ENCODE measurements at places on chromosomes 5 and 9. TPM values are rescaled to one million over a fixed set of nuclear protein-coding genes. Genes with fewer than 3 reads are reported as not detected.

DNA sequence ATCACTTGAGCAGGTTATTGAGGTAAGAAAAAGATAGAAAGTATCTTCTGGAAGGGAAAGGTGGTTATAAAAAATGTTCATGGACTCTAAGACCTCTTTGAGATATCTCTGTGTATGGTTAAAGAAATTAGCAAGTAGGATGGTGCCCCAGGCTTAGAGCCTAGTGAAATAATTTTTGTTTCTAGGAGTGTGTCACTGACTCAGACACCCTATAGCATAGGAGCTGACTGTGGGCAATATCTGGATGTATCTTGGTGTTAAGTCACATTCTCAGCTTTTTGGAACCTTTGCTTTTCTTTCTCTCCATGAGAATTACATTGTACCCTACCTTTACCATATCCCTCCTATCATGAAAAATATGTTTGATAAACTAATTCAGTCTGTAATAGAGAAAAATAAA, 12.0 kb downstream of the MACIR start:
- H3K4me3 ChIP-seq, result no peak overlapping the region
- H3K4me1 ChIP-seq, result no peaks in the 10 kb centered on the region
- no peaks in the 10 kb centered on the region for H3K36me3 ChIP-seq
- H3K27me3 ChIP-seq, result no peaks in the 10 kb centered on the region

GRCh38 chr5:45862763-45863162, 166.6 kb upstream of the HCN1 start:
- H3K27me3 ChIP-seq, result no peaks in the 10 kb centered on the region
- no peaks in the 10 kb centered on the region for H3K36me3 ChIP-seq
- no peak for DNase-seq
- H3K27ac ChIP-seq, result no peak overlapping the region
- H3K4me3 ChIP-seq, result no peak overlapping the region

DNA sequence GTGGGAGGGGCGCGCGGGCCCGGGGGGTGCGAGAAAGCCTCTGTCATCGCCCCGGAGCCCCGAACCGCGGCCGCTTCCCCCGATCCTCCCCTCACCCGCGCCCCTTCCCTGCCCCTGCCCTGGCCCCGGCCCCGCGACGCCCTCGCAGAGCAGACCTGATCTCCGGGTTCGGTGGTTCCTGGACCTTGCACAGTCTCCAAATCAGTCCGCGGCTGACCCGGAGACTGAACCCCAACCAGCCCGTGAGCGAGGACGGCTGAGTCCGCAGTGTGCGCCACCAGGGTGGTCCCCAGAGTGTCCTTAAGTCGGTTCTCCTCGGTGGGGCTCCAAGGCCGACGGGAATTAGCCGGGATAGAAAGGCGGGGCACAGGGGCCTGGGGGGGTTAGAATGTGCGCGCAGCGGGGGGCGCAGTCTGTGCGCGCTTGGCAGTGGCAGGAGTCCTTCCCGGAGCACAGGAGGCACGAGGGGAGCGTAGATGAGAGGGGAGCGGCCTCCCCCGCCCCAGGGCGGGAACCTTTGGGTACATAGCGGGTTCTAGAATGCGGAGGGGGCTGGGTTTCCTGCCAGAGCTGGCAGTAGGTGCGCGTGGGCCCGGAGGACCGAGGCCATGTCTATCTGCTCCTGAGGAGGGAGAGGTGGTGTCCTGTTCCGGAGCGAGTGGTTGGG, 779 bp downstream of the PKN3 start:
- H3K4me1 ChIP-seq, result peaks cover 7% of the 10 kb centered on the region
- peak overlapping the region; percentile 81 for H3K27ac ChIP-seq
- no peaks in the 10 kb centered on the region for H3K27me3 ChIP-seq

GRCh38 chr5:156893517-156893916, 43.4 kb downstream of the PPP1R2B start:
- no peak overlapping the region for H3K4me3 ChIP-seq
- H3K27me3 ChIP-seq, result no peaks in the 10 kb centered on the region
- no peak for DNase-seq

- H3K27me3 ChIP-seq, result no peaks in the 10 kb centered on the region
- H3K27ac ChIP-seq, result peak overlapping the region; percentile 1
- peaks cover 15% of the 10 kb centered on the region for H3K4me1 ChIP-seq
- no peaks in the 10 kb centered on the region for H3K36me3 ChIP-seq
- no peak for DNase-seq
- H3K4me3 ChIP-seq, result no peak overlapping the region
These were observed 258.2 kb downstream of the ENC1 start for GRCh38 chr5:74382123-74382855.

DNA sequence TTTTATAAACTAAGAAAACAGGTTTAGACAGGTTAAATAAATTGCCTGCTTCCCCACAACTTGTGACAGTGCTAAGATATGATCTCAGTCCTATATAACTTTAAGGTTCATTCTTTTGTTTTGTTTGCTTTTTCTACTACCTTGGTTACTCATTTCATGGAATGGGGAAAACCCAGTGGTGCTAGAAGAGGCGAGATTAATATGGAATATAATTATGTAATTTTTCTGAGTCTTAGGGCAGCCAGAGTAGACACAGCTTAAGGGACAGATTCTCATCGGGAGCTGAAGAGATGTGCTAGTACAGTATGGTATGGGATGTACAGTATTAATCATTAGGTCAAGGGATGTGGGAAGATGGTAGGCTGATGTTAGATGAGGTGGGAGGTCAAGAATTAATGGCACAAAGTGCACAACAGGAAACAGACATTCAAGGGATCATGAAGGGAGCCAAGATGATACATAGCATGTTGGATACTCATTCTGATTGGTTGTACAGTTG, 6.2 kb downstream of the TRIM32 start:
- peaks cover 8% of the 10 kb centered on the region for H3K36me3 ChIP-seq
- no peak overlapping the region for H3K4me3 ChIP-seq
- H3K27ac ChIP-seq, result no peak overlapping the region
- no peak for DNase-seq
- peaks cover 15% of the 10 kb centered on the region for H3K4me1 ChIP-seq
- H3K27me3 ChIP-seq, result no peaks in the 10 kb centered on the region

DNA sequence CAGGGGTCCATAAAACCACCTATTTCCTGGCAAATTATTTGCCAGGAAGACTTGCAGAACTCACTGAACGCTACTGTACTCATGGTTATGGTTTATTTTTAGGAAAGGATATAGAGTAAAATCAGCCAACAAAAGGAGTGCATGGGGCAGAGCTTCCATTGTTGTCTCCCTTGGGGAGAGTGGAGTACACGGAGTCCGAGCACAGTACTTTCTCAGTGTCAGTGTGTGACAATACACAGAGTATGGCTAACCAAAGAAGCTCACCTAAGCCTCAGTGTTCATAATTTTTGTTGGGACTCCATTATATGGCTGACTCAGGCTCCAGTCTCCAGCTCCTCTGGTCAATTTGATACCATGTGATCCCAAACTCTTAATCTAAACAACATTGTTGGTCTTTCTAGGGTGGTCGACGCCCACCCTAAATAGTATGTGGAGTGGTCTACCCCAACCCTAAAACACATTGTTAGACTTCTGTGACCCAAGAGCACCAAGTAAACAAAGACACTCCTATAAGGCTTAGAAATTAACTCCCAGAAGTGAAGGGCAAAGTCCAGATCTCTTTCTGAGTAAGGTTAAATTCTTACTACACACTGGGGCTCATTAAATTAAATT, 74.9 kb downstream of the SLC44A1 start:
- no peak overlapping the region for H3K4me3 ChIP-seq
- DNase-seq, result no peak
- H3K27me3 ChIP-seq, result no peaks in the 10 kb centered on the region
- H3K4me1 ChIP-seq, result no peaks in the 10 kb centered on the region

GRCh38 chr9:34114436-34114835, 12.1 kb downstream of the DCAF12 start:
- no peak overlapping the region for H3K4me3 ChIP-seq
- H3K27ac ChIP-seq, result no peak overlapping the region
- no peaks in the 10 kb centered on the region for H3K27me3 ChIP-seq
- peaks cover 85% of the 10 kb centered on the region for H3K36me3 ChIP-seq
- no peak for DNase-seq

DNA sequence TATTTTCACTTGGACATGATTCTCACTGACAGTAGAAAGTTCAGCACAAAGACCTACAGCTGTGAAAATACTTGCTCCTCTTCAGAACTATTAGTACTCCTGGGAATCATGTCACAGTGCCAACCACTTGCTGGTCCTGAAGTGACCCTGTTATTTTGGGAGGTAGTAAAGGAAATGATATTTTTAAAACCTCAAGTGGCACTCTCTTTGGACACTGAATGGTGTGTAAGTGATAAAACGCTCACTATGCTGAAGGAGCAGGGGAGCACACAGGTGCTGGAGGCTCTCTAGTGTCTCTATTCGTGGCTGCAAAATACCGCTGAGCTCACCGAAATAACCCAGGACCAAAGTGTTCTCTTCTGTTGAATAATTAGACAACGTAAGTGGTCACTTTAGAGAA, 76.9 kb upstream of the SPATA31D4 start:
- H3K27ac ChIP-seq, result no peak overlapping the region
- DNase-seq, result no peak
- H3K4me1 ChIP-seq, result no peaks in the 10 kb centered on the region
- H3K27me3 ChIP-seq, result no peaks in the 10 kb centered on the region
- H3K36me3 ChIP-seq, result no peaks in the 10 kb centered on the region

DNA sequence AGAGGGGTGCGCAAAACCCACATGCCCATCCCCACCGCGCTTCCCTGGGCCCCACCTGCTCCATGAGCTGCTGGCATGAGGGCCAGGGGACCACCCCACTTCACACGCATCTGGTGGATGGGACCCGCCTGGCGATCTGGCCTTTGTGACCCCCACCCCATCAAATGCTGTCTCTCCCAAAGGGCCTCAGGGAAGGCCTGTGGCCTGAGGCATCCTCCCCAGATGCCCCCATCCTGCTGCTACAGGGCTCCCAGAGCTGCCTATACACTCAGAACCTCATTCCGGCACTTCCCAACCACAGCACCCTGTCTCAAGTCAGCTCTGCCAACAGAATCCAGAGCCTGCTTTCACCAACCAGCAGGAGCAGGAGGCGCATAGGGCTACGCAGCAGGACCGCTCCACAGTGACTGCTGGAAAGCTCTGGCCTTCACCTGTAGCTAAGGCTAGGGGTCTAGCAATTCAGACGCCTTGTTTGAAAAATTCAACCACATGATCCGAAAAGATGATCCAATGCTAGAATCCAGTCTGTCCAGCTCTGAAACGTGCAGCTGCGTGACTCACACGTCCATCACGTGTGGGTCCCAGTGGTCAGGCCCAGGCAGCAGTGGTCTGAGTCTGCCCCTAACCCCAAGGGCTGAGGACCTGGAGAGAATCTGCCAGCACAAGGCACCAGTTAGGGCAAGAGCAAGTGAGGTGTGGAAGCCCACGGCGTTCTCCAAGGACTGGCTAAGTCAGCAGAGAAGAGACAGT, 1.4 kb upstream of the SNAPC4 start:
- peaks cover 52% of the 10 kb centered on the region for H3K4me1 ChIP-seq
- no peaks in the 10 kb centered on the region for H3K36me3 ChIP-seq
- no peak for DNase-seq

DNA sequence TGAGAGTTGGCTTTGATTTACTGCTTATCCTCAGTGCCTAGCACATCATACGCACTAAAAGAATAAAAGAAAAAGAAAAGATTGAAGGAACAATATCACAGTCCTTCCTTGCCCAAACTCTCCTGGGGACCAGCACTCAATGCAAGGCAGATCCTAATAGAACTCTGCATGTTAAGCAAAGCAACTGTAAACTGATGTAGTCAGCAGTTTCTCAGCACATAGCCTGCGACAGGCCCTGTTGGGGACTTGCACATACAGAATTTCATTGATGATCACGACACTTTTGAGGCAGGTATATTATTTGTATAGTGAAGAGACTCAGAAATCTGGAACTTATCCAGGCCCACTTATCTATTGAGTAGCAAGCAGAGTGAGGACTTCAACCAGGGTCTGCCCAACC, 15.4 kb downstream of the NIPAL4 start:
- no peaks in the 10 kb centered on the region for H3K4me1 ChIP-seq
- no peak overlapping the region for H3K27ac ChIP-seq
- H3K4me3 ChIP-seq, result no peak overlapping the region
- DNase-seq, result no peak
- H3K27me3 ChIP-seq, result no peaks in the 10 kb centered on the region

GRCh38 chr5:55959208-55959607, 35.6 kb downstream of the IL6ST start:
- no peaks in the 10 kb centered on the region for H3K4me1 ChIP-seq
- H3K27me3 ChIP-seq, result no peaks in the 10 kb centered on the region
- H3K4me3 ChIP-seq, result no peak overlapping the region
- H3K36me3 ChIP-seq, result peaks cover 14% of the 10 kb centered on the region
- no peak for DNase-seq

- DNase-seq, result no peak
- H3K4me3 ChIP-seq, result no peak overlapping the region
- no peaks in the 10 kb centered on the region for H3K4me1 ChIP-seq
- H3K27me3 ChIP-seq, result no peaks in the 10 kb centered on the region
- H3K27ac ChIP-seq, result no peak overlapping the region
These were observed 1.8 kb downstream of the GZMA start for GRCh38 chr5:55104036-55104772.

DNA sequence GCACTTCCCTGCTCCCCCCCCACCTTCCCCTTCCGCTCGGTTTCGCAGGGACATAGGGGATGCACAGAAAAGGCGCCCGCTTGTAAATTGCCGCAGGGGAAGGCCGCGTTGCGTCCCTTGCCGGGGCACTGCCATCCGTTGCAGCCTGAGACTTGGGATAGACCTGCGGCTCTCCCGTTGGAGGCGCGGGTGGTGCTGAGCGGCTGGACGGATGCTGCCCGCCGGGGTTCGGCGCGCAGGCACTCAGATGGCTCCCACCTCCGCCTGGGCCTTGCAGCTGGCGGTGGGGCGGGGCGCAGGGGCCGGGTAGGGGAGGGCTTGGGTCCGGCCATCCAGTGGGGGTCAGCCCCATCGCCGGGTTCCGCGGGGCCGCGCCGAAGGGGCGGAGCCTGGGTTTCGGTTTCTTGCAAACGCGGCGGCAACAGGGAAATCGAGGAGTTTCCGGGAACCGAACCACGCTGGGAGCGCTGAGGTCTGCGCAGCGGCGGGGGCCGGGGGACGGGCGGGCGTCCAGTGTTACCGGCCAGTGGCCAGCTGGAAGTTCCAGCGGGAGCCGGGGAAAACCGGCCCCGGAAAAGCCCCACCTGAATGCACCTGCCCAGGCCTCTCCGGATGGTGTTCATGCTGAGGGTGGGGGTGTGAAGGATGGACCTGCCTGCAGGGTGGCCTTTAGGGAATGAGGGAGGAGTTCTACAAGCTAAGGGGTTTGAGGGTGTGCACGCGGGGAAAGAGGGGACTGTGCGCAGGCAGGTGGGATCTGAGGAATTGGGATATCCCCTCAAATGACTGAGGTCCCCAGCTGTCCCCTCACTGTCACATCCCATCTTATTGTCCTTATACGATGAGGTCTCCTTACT, 6.3 kb upstream of the IRF1 start:
- H3K27ac ChIP-seq, result peak overlapping the region; percentile 99
- no peaks in the 10 kb centered on the region for H3K36me3 ChIP-seq
- peak overlapping the region; percentile 83 for H3K4me3 ChIP-seq
- H3K4me1 ChIP-seq, result peaks cover 35% of the 10 kb centered on the region
- H3K27me3 ChIP-seq, result no peaks in the 10 kb centered on the region

PHF19 gene
- total RNA-seq, result 38.7 TPM

FGD3 gene
- total RNA-seq, result 6.5 TPM

CYLC2 gene
- total RNA-seq, result not detected

LPAR1 gene
- total RNA-seq, result 7.8 TPM

SLC22A4 gene
- 0.11 TPM for total RNA-seq

FOXD4 gene
- total RNA-seq, result 0.22 TPM
